Prostate gland (tissue), 2 donors: ENCODE measurements at places on chromosomes 11 and 22.

DNA sequence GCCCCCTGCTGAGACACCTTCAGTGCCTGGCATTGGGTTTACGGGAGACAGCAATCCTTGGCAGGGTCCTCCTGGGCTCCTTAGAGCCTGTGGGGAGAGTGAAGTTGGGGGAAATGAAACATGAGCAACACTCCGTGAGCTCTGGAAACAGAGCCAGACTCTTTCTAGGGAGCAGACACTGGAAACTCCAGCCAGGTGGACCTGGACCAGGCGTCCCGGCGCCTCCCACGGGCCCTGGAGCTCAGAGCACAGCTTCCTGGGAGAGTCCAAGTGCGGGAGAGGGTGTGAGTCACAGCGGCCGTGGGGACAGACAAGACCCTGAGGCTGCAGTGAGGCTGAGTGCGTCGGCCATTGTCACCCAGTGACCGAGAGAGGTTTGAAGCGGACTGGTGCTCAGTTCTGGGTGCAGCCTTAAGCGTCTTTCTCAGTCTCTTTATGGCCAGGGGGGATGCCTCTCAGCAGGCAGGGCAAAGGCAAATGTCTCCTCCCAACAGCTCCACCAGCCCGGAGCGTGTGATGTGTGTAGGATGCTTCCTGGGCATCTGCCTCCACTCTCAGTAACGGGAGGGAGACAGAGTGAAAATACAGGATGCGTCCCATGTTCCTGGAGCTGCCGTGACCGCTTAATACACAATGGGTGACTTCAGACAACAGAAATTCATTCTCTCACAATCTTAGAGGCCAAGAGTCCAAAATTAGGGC lies 399.2 kb downstream of the SHANK2 start:
- DNase-seq: no peak

DNA sequence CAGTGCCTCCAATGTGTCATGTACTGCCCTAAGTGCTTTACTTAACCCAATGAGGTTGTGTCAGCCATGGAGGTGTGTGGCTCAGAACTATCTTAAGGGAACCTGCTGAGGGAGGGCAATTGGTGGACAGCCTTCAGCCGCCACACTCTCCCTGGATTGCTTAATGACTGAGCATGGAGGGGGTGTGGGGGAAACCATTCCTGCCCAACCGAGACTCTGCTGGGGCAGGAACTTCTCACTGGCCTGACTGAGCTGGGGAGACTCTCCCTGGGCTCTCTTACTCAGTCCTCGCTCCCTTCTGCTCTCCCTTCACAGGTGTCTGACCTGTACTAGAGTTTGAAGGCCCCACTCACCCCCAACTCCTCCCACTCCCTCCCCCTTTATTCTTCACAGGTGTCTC lies 114.8 kb downstream of the CCDC81 start:
- DNase-seq: no peak

DNA sequence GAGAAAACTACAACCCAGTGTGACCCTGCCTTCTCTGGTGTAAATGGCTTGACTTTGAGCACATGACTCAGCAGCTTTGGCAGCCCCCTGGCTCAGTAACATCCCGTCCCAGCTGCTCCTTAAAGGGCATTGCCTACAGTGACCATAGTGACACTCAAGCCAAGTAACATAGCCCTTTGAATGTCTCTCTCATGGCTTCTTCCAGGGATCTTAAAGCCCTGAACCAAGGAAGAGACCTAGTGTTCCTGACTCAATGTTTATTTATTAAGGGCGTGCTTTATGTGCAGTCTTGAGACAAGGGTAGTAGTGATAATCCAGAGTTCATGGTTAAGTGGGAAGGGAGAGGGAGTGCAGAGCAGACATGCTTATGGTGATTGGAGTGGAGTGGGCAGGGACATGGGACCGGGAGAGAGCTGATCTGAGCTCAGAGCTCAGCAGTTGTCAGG lies 125.7 kb downstream of the PARVA start:
- DNase-seq: no peak

GRCh38 chr22:32528984-32529982 lies 54.7 kb downstream of the FBXO7 start:
- peak; percentile 87 for DNase-seq

GRCh38 chr11:128547946-128548648 lies 39.3 kb downstream of the ETS1 start:
- no peak for DNase-seq

DNA sequence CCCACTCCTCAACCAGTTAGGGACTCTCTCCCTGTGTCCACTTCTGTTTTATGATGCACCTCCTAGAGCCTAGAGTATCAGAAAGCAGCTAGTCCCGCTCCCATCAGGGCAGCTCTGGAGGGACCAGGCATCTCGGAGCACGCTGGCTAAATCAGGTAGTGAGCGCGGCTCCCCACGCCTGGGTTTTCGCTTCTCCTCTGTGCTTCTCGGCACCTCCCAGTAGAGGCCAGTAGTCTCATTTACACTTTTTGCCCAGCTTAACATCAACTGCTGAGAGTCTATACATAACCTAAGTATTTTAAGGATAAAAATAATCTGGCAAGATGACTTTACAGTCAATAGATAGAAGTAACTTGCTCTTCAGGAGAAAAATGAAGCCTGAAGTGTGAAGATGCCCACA lies 473.8 kb downstream of the OPCML start:
- DNase-seq: no peak

- no peak for DNase-seq
Observed at GRCh38 chr11:10379022-10379421, 74.1 kb downstream of the ADM start.

DNA sequence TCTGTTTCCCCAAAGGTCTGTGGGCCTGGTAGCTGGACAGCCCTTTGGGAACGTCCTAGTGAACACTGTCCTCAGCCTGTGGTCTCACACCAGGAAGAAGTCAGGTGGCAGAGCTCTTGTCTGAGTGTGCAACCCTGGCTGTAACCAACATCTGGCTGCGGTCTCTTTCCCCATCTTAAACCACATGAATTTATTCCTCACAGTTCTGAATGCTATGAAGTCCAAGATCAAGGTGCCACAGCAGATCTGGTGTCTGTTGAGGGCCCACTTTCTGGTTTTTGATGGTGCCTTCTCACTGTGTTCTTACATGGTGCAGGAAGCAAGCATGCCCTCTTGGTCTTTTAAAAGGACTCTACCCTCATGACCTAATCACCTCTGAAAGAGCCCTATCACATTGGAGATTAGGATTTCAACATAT lies 2.7 kb downstream of the UPB1 start:
- no peak for DNase-seq

- DNase-seq: no peak
Observed at GRCh38 chr11:111923351-111923788, 4.7 kb downstream of the C11orf52 start.

DNA sequence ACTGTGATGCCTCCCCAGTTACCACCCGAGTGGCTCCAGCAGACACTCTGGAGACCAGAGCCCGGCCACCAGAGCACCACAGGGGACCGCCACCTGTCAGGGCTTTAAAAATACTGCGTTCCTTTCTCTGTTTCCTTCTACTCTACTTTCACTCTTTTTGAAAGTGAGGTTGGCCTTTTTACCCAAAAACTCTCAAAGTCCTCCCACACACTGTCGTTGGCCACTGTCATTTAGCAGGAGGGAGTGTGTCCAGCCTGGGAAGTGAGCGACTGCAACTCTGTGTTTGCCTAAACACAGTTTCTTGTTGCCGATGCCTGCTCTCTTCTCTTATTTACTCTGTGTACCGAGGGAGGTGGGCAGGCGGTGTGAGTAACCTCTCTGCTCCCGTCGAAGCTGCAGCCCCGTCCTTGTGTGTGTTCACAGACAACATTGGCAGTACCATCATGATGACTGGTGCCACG lies 90.8 kb upstream of the CLDN5 start:
- DNase-seq: no peak

DNA sequence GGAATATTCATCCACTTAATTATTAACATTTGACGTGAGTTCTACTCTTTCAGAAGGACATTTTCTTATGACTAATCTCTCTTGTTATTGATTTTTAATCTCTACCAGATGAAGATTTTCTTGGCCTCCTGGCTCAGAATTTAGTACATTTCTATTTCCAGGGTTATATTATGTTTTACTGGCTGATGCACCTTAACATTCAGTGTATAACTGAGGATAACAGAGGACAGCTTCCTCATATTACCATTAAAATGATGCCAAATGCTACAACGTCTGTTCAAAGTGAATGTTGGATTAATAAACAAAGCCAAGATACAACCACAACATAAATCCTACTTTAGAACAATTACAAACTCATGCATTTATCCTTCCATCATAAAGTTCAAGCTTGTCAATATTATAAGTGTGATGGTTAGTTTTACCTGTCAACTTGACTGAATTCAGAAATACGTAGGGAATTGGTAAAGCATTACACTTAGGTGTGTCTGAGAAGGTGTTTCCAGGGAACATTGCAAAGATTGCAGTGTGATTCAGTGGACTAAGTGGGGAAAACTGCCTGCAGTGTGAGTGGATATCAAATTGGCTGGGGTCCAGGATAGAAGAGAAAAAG lies 485.2 kb downstream of the LRRC4C start:
- DNase-seq: no peak

DNA sequence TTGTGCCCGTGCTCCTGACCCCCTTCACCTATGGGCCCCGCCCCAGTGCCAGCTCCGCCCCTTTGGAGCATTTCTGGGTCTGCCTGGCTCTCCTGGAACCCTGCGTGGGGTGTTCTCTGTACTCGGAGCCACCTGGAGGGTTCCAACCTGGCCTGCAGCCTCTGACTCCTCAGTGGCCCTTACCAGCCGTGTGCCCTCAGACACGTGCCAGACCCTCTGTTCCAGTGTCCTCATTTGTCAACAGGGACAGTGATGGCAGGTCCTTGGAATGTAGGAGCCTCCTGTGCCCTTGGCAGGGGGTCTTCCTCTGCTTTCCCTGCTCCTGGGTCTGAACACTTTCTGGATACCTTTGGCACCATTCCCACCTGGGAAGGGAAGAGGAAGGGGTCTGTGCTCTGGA lies 96.4 kb downstream of the CACNA1I start:
- DNase-seq: no peak

DNA sequence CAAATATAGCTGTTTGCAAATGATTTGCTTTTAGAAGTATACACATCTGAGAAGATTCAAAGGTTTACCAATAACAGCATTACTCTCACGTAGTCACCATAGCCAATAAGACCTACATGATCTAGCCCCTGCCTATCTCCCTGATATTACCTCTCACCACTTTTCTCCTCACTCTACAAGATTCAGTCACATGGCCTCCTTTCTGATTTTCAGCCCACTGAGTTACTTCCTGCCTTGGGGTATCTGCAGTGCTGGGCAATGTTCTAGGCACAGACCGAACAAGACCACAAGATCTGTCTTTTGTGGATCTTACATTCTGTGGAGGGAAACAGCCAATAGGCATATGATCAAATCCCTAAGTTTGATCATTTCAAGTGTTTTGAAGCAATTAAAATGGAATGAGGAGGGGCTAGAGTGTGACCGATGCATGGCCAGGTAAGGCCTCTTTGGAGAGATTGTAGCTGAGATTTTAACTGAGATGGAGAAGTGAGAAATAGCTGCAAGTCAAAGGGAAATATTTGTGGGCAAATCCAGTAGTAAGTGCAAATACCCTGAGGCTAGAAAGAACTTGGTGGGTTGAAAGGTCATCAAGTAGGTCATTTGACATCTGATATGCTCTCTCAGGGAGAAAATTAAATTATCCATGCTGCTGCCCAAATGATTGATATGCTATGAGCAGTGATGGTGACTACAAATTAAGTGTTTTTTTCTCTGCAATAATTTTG lies 43.1 kb downstream of the ARL14EP start:
- no peak for DNase-seq

GRCh38 chr22:37640591-37641560 lies 1.4 kb downstream of the SH3BP1 start:
- peak; percentile 42 for DNase-seq

DNA sequence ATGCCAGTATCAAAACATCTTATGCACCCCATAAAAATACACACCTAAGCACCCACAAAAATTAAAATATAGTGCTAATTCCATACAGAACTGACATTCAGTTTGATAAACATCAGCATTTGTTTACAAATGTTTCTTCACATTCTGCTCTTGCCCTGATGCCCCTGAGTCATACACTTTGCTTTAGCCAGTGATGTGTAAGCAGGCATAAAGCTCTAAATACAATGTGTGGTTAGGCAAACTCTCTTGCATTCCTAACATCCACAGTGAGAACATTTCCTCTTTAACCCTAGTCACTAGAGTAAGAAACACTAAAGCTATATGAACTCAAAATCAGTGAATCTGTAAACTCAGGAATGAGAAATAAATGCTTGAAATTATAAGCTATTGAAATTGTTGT lies 1060.7 kb downstream of the FAM181B start:
- DNase-seq: no peak
